ENCODE measurements at places on chromosomes 4 and X.

- DNase-seq, result no peak
Observed at GRCh38 chr4:167176723-167177367, 57.4 kb downstream of the SPOCK3 start.

- no peak for DNase-seq
Observed at GRCh38 chr4:94462572-94462971, 10.8 kb downstream of the PDLIM5 start.

DNA sequence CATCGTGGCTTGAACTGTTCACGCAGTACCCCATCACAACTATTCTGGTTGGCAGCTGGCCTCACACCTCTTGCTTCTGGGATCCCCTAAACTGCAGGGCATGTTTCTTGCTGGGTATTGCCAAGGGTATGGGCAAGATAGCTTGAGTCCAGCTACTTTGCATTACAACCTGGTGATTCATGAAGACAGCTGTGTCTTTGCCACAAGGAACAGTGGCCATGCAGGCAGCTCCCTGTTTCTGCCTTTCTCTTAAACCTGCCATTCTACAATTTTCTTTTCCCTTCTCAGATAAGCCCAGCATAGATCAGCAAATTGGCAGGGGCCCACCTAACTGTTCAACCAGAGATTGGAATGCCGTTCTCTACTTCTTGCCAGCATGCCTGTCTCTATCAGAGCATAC lies 42.8 kb downstream of the TENM3 start:
- no peak for DNase-seq

- no peak for DNase-seq
Observed at GRCh38 chr4:24330172-24330571, 254.2 kb downstream of the DHX15 start.

DNA sequence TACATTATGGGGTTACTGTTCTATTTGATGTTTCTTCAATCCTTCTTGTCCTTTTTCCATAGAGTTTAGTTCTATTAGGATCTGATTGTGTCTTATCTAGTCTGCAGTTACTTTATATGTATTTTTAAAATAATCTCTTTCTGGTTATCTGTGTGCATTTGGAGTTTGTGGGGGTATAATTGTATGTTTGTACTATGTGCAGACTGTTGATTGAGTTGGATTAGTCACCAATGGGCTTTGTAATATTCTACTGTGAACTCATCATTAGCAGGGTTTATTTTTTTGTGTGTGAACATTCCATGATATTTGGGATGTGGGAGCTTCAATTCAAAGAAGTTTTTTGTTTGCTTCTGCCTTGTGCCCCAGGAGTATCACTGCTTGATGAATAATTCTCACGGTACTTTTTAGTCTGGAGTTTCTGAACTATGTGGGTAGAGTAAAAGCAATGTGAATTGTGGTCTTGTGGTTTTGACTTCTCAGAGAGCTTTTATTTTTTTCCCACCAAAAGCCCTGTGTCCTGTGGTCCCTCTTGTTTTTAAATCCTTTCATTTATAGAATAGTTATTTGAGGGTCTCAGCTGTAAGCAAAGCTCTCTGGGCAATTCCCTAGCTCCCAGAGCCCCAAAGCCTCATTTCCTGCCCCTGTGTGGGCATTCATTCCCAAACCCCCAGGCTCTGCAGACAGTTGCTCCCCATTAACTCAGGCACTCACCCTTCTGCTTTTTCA lies 127.8 kb downstream of the PHKA2 start:
- no peak for DNase-seq

DNA sequence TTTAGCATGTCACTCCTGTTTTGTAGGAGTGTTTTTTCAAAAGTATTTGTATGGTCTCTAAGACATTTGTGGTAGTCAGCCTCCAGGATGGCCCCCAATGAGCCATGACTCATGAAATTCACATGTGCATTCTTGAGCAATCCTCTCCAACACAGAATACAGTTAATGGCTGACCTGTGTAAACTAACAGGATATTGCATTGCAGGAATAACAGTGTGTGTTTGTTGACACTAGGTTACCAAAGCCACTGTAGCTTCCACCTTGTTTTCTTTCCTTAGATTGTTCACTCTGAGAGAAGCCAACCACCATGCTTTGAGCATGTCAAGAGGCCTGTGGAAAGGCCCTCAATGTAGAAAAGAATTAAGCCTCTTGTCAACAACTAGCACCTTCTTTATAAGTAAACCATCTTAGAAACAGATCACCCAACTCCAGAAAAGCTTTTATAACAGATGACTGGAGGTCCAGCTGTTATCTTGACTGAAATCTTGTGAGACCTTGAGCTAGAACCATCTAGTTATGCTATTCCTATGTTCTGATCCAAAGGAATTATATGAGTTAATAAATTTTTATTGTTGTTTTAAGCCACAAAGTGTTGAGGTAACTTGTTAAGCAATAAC lies 28.5 kb downstream of the TBCK start:
- no peak for DNase-seq

- no peak for DNase-seq
Observed at GRCh38 chr4:169818063-169818679, 60.4 kb upstream of the HPF1 start.

Measured in HCT116 (cell line).